Progenitor cell of endocrine pancreas (in vitro differentiated cells): ENCODE measurements at places on chromosomes 11 and 22. TPM values are rescaled to one million over a fixed set of nuclear protein-coding genes. Genes with fewer than 3 reads are reported as not detected.

CERK gene
- 59.2 and 62.0 TPM in 2 replicates for total RNA-seq

SMC1B gene
- total RNA-seq: not detected in 2 replicates

TRPM5 gene
- total RNA-seq: 0.46 and 0.84 TPM in 2 replicates

GRCh38 chr11:73852049-73852448 is 24.6 kb downstream of the COA4 start:
- no peak overlapping the region for H3K27ac ChIP-seq
- peaks cover 10% of the 10 kb centered on the region for H3K36me3 ChIP-seq
- peaks cover 3% of the 10 kb centered on the region for H3K4me1 ChIP-seq
- H3K4me3 ChIP-seq: no peak overlapping the region

DNA sequence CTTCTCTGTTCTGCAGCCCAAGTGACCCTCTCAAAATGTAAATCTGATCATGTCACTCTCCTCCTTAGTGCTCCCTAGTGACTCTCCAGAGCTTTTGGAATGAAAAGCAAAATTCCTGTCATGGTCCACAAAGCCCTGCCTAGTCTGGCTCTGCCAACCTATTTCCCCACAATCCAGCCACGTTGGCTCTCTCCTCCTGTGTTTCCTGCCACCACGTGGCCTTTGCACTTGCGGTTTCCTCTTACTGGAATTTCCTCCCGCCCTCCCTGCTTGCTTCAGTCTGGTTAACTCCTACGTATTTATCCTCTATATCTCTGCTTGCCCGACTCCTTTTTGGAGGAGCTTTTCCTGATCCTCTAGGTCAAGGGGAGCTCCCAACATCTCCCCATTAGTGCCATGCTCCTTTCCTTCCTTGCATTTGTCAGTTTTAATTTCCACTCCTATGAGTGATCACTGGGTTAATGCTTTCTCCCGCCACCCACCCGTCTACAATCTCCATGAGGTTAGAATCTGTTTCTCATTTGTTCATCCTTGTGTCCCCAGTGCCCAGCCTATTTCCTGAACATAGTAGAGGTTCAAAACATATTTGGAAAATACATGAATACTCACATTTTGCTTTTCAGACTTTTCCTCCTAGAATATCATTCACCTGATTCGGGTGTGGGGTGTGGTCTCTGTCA is 11.5 kb downstream of the NNMT start:
- H3K27ac ChIP-seq: no peak overlapping the region
- H3K4me3 ChIP-seq: no peak overlapping the region
- H3K36me3 ChIP-seq: no peaks in the 10 kb centered on the region
- H3K4me1 ChIP-seq: peaks cover 11% of the 10 kb centered on the region
- H3K27me3 ChIP-seq: peaks cover 54% of the 10 kb centered on the region

GRCh38 chr11:117999354-117999993 is 13.3 kb downstream of the IL10RA start:
- no peaks in the 10 kb centered on the region for H3K4me1 ChIP-seq
- DNase-seq: no peak
- H3K36me3 ChIP-seq: no peaks in the 10 kb centered on the region
- H3K27ac ChIP-seq: no peak overlapping the region
- peaks cover 13% of the 10 kb centered on the region for H3K27me3 ChIP-seq

DNA sequence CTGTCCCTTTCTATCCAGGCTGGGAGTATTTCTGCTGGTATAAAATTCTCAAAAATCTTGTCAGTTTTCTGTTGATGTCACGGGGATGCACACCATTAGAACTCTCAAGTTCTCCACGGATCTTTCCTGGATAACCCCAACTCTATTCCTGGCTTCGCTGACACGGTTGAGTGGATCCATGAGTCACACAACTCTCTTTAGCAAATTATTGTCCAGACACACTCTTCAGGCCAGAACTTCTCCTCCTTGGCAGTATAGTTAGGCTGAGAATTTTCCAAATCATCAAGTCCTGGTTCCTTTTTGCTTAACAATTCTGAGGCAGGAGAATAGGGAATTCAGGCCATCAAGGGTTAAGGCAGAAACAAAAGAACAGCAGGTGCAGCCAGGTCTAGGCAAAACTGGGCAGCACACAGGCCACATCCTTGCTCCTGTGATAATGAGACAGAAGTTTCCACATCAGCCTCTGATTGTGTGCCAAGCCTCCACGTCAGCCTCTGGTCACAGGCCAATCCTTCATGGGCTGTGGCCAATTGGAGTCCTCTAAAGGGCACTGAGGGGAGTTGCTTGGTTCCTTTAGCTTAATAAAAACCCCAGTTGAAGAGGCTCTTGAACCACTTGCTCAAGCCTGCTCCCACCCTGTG is 5.7 kb upstream of the ACAT1 start:
- no peak overlapping the region for H3K4me3 ChIP-seq
- H3K27ac ChIP-seq: no peak overlapping the region
- no peaks in the 10 kb centered on the region for H3K4me1 ChIP-seq
- no peaks in the 10 kb centered on the region for H3K27me3 ChIP-seq
- DNase-seq: no peak
- H3K36me3 ChIP-seq: no peaks in the 10 kb centered on the region

DNA sequence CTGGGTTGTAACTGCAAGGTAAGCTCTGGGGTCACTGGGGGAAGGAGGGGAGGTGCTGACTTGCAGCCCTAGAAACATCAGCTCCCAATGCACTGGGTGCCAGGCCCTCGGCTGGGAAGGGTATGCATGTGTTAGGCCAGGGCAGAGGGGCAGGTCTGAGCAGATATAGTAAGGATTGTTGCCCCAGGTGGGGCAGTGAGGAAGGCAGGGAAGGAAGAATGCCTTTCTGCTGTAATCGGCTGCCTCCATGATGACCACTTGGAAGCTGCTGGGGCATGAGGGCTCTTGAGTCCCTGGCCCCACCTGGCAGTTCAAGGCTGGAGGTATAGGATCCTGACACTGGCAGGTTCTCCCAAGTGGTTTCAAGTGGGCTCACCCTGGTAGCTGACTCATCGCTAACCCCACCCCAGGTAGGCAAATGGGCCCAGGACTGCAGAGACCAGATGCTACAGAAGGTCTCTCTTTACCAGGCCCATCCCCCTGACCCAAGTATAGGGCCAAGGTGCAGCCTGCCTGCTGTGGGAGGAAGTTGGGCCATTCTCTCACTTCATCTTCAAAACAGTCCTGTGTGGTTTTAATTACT is 56.7 kb downstream of the TIMP3 start:
- no peaks in the 10 kb centered on the region for H3K4me1 ChIP-seq
- H3K36me3 ChIP-seq: no peaks in the 10 kb centered on the region
- no peak for DNase-seq
- no peak overlapping the region for H3K4me3 ChIP-seq
- H3K27ac ChIP-seq: no peak overlapping the region
